ENCODE measurements at places on chromosomes 1 and 21. TPM values are rescaled to one million over a fixed set of nuclear protein-coding genes. Genes with fewer than 3 reads are reported as not detected.

- DNase-seq = no peak
Measured at GRCh38 chr1:41349361-41350054, 11.7 kb upstream of the FOXO6 start.

- DNase-seq = no peak
Measured at GRCh38 chr1:160629286-160630210, 17.3 kb downstream of the SLAMF1 start.

AK5 gene
- 0.54 TPM for total RNA-seq

SYTL1 gene
- total RNA-seq = 108 TPM
